Iris pigment epithelial cell (primary cell): ENCODE measurements at places on chromosomes 7 and 10.
A peak's percentile ranks its signal among the peaks of the same experiment; 100 is the strongest.

DNA sequence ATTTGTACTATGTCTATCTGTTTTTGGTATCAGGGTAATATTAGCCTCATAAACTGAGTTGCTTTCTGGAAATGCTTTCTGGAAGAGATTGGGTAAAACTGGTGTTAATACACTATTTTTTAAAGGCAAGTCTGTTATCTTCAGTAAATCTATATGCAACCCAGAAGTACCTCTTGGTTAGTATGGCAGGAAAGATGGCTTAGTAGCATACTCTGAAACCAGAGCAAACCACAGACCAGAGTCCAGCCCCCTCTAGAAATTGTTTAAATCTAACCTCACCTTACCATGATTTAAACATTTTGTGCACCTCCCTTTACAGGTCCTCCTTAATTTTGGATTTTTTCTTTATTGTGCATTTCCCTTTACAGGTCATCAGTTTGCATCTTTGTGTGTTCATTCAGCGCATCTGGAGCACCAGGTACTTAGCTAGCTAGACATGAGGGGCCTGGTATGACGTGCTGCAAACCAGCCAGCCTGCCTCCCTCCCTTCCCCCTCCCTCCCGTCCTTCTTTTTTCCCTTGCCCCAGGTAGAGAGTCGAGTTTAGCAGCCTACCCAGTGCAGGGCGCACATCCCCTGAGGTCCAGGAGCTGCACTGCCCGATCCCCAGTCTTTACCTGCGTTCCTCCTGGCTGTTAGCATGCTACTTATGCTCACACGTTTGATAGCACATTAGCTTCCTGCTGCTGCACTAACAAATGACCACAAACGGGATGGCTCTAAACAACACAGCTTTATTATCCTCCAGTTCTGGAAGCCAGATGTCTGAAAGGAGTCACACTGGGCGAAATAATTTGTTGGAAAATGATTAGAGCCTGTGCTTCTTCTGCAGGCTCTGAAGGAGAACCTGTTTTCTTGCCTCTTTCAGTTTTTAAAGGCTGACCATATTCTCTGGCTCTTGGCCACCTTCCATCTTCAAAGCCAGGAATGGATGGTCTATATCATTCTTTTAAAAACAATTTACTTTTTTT is 299.9 kb upstream of the HABP2 start:
- DNase-seq: no peak

DNA sequence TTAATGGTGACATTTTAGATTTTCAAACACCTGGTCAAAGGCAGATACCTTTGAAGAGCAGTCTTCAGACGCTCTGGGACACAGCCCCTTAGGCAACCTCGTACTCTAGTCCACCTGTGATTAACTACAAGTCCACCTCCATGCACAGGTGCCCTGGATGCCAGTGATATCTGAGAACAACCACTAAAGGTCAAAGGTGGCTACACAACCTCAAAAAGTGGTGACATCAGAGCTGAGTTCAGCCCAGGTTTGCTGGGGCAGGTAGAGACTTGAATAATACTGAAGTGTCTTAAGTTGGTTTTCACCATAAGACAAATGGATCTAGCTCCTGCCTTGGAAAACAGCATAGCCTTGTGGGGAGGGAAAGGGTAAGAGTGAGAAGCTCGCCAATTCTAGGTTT is 143.4 kb upstream of the ADO start:
- DNase-seq: no peak

DNA sequence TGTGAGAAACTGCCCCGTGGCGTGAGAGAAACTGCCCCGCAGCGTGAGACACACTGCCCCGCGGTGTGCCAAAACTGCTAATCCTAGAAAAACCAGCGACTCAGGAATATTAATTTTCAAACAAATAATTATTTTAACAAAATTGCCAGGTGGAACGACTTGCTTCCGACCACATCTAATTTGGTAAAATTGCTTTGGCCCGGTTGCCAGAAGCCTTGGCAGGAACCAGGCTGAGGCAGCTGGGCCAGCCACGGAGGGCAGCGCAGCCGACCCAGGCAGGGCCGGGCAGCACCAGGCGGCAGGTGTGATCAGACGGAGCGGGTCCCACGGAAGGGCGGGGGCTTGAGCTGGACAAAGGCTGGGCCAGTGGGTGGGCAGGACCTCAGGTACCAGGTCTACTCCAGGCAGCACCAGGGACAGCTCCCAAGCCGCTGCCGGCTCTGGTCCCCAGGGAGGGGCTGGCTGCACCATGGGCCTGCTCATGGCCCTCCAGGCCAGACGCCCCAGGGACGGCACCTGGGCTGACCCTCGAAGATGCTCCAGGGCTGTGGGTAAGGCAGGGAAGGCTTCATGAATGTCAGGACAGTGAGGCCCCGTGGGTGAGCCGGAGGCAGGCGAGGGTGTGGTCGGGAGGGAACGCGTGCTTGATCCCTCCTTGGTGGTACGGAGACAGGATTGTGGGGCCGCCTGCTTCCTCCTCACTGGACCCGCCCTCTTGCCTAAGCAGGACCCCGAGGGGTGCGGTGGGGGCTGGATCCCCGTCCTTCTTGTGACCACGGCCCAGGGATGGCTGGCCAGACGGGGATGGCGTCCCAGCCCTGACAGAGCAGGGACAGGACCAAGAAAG is 7.7 kb upstream of the ADGRA1 start:
- no peak for DNase-seq

GRCh38 chr7:148540041-148540738 is 50.4 kb upstream of the C7orf33 start:
- DNase-seq: peak; percentile 70

GRCh38 chr7:41039386-41039953 is 663.4 kb downstream of the INHBA start:
- DNase-seq: no peak

- DNase-seq: no peak
Measured at GRCh38 chr10:133537546-133538545, 10.7 kb downstream of the CYP2E1 start.

DNA sequence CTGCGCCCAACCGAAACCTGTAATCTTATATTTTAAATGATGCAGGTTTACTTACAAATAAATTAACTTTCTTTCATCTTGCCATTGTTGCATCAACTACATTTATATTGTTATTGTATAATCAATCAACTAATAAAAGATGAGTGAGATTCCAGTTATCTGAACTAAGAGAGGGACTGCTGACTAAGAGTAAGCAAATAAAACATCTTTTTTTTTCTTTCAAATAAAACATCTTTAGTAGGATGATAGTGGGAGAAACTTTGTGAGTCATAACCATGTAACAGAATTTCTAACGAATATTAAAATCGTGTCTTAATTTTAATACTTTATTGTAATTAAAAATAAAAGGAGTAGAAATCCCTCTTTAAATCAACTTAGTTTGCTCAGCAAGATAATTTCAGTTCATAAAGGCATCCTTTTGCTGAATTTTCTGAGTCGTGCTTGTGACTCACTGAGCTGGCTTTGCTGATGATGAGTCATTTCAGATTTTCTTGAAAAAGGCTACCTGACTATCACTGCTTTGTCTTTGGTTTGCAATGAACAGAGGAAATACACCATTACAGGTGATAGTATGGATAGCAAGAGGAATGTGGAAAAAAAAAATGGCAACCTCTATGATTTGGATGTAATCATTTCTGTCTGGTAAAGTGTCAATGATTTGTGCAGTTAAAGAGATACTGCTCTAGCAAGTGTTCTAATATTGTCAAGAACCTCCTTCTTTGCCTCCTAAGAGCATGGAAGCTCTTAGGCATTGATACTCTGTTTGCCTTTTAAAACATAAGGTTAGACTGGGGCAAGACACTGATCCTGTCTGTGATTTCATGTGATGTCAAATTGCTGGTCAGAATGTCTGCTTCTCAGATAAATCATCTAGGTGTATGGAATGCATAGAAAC is 119.5 kb downstream of the GPR158 start:
- DNase-seq: peak; percentile 61

DNA sequence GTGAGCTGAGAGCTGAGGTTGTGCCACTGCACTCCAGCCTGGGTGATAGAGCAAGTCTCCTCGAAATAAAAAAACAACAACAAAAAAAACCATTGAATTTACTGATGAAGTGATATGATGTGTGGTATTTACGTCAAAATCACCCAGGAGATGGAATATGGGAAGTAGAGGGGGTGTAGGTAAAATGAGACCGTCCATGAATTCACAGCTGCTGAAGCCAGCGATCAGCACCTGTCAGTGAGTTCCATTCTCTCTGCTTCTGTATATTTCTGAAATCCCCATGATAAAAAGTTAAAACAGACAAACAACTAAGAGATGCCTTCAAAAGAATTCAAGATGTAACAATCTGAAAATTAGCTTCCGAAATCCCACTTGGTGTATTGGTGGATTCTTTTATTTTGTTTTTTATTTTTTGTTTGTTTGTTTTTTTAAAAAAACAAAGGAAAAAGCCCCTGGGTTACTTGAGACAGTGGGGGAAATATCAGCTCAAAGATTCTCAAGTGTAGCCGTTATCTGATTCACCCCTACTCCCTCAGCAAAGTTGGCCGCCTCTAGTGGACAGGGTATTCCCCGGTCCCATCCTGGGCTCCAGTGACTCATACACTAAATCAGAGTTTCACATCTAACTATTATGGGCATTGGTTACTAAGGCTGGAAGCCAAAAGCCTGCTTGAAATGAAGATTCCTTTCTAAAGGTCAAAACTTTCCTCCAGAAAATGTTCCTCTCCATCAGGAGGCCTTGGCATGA is 76.4 kb downstream of the MAP3K8 start:
- peak; percentile 87 for DNase-seq

GRCh38 chr10:71685554-71686232 is 33.9 kb downstream of the C10orf105 start:
- DNase-seq: no peak
